ENCODE measurements at places on chromosomes 1 and 21. TPM values are rescaled to one million over a fixed set of nuclear protein-coding genes. Genes with fewer than 3 reads are reported as not detected.

The GFI1 gene
- total RNA-seq = 0.89 TPM

DNA sequence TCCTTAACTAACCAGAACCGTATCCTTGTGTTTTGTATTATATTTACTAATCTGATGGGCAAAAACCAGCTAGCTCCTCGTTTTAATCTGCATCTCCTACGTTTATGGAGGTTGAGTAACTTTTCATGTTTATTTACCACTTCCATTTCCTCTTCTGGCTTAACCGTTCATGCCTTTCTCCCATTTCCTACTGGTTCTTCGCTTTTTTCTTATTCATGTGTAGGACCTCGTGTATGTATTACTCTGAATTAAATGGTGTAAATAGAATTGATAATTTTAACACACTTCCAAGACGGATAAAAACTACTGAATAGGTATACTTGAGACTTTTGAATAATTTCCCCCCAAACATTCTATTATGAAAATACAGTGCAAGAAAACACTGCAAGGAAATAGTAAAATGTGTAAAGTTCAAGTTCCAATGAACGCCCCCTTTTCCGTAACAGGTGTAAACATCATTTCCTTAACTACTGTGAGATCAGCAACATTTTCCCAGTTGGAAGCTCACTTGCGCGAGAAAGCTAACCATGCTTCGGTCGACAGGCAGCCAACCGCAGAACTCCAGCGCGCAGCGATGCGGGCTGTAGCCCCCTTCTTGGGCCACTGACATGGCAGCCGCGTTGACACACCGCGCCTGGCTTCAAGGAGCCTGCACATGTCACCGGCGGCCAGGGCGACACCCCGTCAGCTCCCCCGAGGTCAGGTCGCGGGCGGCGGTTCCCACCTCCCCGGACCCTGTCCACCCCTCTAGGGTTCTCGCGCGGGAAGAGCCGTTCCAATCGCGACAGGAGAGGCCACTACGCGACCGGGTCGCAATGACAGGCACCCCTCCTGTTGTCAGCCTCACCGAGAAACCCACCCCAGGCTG, 816 bp downstream of the EDEM3 start:
- H3K27me3 ChIP-seq = no peaks in the 10 kb centered on the region
- H3K27ac ChIP-seq = peak overlapping the region; percentile 93
- peak; percentile 31 for DNase-seq
- peaks cover 11% of the 10 kb centered on the region for H3K4me1 ChIP-seq
- peak overlapping the region; percentile 75 for H3K4me3 ChIP-seq

- no peak for DNase-seq
- H3K36me3 ChIP-seq = peaks cover 20% of the 10 kb centered on the region
- H3K27ac ChIP-seq = no peak overlapping the region
Observed at GRCh38 chr1:223788746-223789415, 56.9 kb downstream of the TP53BP2 start.

GRCh38 chr1:35894183-35894582, 11.2 kb downstream of the AGO1 start:
- peaks cover 4% of the 10 kb centered on the region for H3K36me3 ChIP-seq
- H3K4me1 ChIP-seq = peaks cover 4% of the 10 kb centered on the region
- H3K27ac ChIP-seq = no peak overlapping the region
- H3K4me3 ChIP-seq = no peak overlapping the region
- H3K27me3 ChIP-seq = no peaks in the 10 kb centered on the region

- no peaks in the 10 kb centered on the region for H3K36me3 ChIP-seq
- no peaks in the 10 kb centered on the region for H3K27me3 ChIP-seq
- peaks cover 28% of the 10 kb centered on the region for H3K4me1 ChIP-seq
- peak; percentile 28 for DNase-seq
- H3K4me3 ChIP-seq = no peak overlapping the region
Observed at GRCh38 chr1:221813887-221814286, 72.0 kb upstream of the DUSP10 start.

GRCh38 chr21:44353191-44353970, at the start of gene TRPM2:
Gene TRPM2, plus strand, starts transcription at chr21:44353621. Its CDS starts 80 bp downstream, at chr21:44353701.
- H3K36me3 ChIP-seq = no peaks in the 10 kb centered on the region
- no peaks in the 10 kb centered on the region for H3K4me1 ChIP-seq
- no peak within 1 kb of the TSS for H3K4me3 ChIP-seq
- no peak within 1 kb of the TSS for H3K27ac ChIP-seq

DNA sequence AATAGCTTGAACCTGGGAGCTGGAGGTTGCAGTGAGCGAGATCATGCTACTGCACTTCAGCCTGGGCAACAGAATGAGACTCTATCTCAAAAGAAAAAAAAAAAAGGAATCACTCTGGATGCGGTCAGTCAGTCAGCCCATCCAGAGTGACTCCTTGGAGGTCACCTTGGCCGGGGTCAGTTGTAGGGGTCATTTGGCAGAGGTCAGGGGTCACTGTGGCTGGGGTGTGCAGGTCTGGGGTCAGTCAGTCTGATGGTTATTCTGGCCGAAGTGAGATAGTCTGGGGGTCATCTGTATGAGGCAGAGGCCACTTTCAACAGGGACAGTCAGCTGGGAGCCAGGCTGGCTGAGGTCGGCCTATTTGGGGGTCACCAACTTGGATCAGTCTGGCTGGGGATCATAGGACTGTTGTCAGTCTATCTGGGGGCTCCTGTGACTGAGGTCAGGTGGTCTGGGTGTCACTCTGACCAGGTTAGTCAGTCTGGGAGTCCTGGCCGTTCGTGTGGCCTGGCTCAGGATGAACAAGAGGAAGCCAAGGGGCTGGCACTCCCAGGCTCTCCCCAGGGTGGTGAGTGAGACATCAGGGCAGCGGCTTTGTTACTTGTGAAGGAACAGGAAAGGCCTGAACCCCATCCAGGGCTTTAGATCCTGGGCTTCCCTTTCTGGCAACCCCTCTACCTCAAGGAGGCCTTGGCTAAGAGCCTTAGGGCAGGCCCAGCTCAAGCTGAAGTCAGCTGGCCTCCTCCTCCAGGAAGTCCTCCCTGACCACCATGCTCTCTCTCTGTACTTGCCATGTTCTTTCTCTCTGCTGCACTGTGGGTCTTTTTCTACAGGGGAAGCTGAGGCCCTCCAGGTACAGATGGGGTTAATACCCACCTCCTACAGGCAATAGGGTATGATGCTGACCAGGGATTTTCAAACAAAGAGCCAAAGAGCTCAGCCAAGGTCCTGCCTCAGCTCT, 15.1 kb downstream of the PTPRU start:
- H3K36me3 ChIP-seq = no peaks in the 10 kb centered on the region
- no peaks in the 10 kb centered on the region for H3K27me3 ChIP-seq

GRCh38 chr1:186715887-186716809, 35.9 kb upstream of the PTGS2 start:
- H3K27ac ChIP-seq = no peak overlapping the region
- H3K36me3 ChIP-seq = no peaks in the 10 kb centered on the region
- no peaks in the 10 kb centered on the region for H3K27me3 ChIP-seq
- no peak for DNase-seq

GRCh38 chr1:80059940-80060339, 1053.4 kb upstream of the ADGRL4 start:
- H3K36me3 ChIP-seq = no peaks in the 10 kb centered on the region
- H3K4me3 ChIP-seq = no peak overlapping the region
- no peak overlapping the region for H3K27ac ChIP-seq
- H3K4me1 ChIP-seq = no peaks in the 10 kb centered on the region

DNA sequence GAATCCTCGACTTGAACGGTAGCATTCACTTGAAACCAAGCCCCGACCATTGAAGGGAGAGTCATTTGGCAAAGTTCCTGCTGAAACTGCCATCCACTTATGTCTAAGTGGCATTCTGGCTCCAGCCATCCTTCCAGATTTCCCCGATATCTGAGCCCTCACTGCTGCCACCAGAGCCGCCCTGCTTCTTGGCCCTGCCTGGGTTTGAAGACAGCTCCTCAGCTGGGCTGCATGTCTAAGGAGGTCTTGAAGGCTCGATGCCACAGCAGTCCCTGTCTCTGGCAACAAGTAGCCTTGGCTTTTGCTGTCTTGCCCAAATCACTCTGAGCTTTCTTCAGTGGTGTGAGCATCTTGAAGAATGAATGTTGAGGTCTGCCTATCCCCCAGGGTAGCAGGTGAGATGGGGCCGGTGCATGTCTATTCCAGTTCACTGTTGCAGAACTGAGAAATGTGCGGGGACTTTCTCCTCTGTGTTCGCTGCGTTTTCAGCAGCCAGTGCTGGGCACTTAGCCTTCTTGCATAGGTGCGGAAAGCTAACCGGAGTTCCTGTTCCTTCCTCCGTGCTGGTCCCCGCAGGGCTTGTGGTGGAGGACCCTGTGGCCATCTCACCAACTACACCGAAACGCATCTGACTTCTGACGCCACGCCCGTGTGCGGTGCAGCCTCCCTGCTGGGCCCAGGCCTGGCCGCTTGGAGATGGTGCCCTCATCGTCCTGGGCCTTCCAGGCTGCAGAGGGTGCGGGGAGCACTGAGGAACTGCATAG, 29.2 kb downstream of the MAN1C1 start:
- no peaks in the 10 kb centered on the region for H3K36me3 ChIP-seq
- no peaks in the 10 kb centered on the region for H3K4me1 ChIP-seq
- DNase-seq = no peak
- no peak overlapping the region for H3K4me3 ChIP-seq

The MNDA gene
- total RNA-seq = not detected

DNA sequence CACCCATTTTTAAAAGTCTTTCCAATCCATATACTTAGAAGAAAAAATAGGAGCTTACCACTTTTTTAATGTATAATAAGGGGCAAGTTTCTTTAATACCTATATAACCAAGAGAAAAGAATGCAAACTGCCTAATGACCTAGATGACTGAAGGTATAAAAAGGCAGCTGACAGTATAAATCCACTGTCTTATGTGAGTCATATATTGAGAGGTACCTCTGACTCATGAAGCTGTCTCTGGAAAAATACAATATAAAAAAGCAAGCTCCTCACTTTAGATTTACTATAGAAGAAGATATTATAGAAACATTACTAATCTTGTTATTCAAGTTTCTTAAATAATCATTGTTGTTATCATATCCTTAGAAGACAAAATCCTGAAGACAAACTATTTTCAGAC, 144.2 kb downstream of the VAV3 start:
- H3K27me3 ChIP-seq = peaks cover 4% of the 10 kb centered on the region
- no peaks in the 10 kb centered on the region for H3K4me1 ChIP-seq
- no peak overlapping the region for H3K4me3 ChIP-seq
- H3K36me3 ChIP-seq = no peaks in the 10 kb centered on the region

GRCh38 chr1:54996359-54996868, 2.3 kb upstream of the BSND start:
- no peaks in the 10 kb centered on the region for H3K36me3 ChIP-seq
- H3K4me3 ChIP-seq = peak overlapping the region; percentile 24
- DNase-seq = peak; percentile 20
- H3K27me3 ChIP-seq = peaks cover 30% of the 10 kb centered on the region
- H3K27ac ChIP-seq = no peak overlapping the region

The IFT25 gene
- total RNA-seq = 29.4 TPM

GRCh38 chr1:40853113-40853884, 8.9 kb downstream of the CITED4 start:
- H3K36me3 ChIP-seq = no peaks in the 10 kb centered on the region
- H3K4me1 ChIP-seq = no peaks in the 10 kb centered on the region
- no peak overlapping the region for H3K27ac ChIP-seq
- no peak for DNase-seq

DNA sequence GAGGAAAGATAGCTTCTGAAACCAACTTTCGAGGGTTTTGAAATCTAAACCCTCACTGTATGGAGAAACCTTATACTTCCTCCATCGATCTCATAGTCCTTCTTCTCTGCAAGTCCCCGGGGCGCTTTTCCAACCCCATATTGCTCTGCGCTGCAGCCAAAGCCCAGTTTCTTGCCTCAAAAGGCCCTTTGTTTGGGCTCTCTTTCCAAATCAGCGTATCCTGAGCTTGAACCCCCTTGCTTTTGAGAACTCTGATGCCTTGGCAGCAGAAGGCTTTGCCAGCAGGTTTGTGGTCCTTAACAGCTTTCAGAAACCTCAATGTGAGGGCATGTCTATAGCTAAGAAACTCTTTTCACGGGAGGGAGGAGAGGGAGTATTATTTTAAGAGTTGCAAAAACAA, 21.6 kb downstream of the PLPP3 start:
- no peak for DNase-seq
- H3K4me3 ChIP-seq = no peak overlapping the region
- H3K27ac ChIP-seq = no peak overlapping the region
- H3K27me3 ChIP-seq = no peaks in the 10 kb centered on the region
- H3K36me3 ChIP-seq = no peaks in the 10 kb centered on the region

DNA sequence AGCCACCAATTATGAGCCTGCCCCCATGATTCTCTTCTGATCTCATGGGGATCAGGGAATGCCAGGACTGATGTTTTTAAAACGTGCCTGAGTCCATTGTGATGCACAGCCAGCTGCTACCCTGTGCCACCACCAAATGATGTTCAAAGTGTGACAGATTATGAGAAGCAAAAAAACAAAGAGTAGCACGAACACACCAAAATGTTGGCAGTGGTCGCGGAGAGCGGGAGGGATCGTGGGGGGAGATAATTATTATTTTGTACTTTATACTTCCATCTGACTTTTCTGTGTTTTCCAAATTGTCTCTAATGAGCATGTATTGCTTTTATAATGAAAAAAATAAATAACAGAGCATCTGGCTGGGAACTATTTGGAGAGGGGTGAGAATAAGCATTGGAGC, 50.5 kb downstream of the EPHB2 start:
- peaks cover 3% of the 10 kb centered on the region for H3K4me1 ChIP-seq
- H3K36me3 ChIP-seq = no peaks in the 10 kb centered on the region
- no peaks in the 10 kb centered on the region for H3K27me3 ChIP-seq
- no peak for DNase-seq

- no peaks in the 10 kb centered on the region for H3K27me3 ChIP-seq
- no peaks in the 10 kb centered on the region for H3K4me1 ChIP-seq
- H3K36me3 ChIP-seq = no peaks in the 10 kb centered on the region
- no peak for DNase-seq
- no peak overlapping the region for H3K4me3 ChIP-seq
Observed at GRCh38 chr1:165248969-165249571, 107.4 kb downstream of the LMX1A start.

DNA sequence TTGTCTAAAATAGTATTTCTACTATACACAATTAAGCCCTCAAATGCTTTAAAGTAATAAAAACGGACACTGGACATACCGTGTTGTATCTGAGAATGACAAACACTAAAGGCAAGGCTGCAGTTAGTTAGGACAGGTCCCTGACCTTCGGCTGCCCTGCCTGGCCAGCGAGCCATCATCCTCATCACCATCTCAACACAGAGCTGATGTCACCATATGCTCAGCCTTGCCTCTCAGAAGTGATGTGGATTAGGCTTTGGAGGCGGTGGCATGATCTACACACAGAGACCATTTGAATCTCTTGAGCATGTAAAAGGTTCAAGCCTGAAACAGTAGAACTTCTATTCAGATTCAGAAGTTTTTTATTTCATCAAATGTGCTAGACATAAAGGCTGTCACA, 244.7 kb downstream of the SDCCAG8 start:
- peaks cover 13% of the 10 kb centered on the region for H3K4me1 ChIP-seq
- no peak for DNase-seq
- H3K27me3 ChIP-seq = no peaks in the 10 kb centered on the region
- H3K4me3 ChIP-seq = no peak overlapping the region
- H3K36me3 ChIP-seq = peaks cover 6% of the 10 kb centered on the region

The TRAPPC10 gene
- 45.7 TPM for total RNA-seq

The LCE2A gene
- not detected for total RNA-seq

Data from astrocyte (in vitro differentiated cells and primary cell).